ENCODE measurements at places on chromosomes 12 and 14.

GRCh38 chr14:22561661-22562579 is 27.1 kb downstream of the DAD1 start:
- no peak for DNase-seq

DNA sequence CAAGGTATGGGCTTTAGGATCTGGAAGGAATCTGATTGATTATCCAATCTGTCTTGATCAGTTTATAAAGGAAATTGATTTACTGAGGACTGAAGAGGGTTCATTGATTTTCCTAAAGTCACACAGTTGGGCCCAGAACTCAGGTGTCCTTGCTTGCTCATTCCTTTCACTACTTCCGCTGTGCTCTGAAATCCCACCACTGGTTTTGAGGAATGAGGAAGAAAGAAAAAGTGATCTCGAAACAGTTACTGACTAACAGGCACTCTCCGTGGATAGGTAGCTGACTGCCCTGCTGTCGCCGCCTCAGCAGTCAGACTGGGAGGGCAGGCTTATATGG is at the start of gene FITM1:
TSS of gene FITM1 (plus strand) at position 280 of the 337 bp plus-strand sequence. CDS start 905 bp downstream, outside the sequence.
- no peak for DNase-seq

DNA sequence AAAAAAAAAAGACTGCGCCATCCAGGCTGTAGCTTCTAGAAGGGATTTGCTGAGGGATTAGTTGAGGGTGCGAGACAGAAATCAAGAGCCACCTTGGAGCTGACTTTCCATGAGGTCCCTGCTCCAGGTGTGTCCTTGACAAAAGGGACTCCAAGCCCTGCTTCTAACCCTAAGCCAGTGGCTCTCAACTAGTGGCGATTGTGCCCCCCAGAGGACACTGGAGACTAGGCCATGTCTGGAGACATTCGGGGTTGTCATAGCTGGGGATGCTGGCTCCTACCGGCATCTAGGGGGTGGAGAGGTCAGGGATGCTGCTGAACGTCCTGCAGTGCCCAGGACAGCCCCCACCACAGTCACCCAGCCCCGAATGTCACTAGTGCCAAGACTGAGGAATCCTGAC is 40.6 kb downstream of the SPRING1 start:
- DNase-seq: no peak

- DNase-seq: no peak
These were observed at the start of gene DYRK4 for GRCh38 chr12:4562034-4562657. TSS of gene DYRK4 (plus strand) at chr12:4562208. CDS start at chr12:4562246, 38 bp downstream.

- DNase-seq: no peak
These were observed 21.1 kb downstream of the PLXNC1 start for GRCh38 chr12:94169495-94169894.

GRCh38 chr14:72332871-72333270 is 400.6 kb downstream of the RGS6 start:
- no peak for DNase-seq

- no peak for DNase-seq
These were observed 41.1 kb upstream of the BCL2L14 start for GRCh38 chr12:12029653-12030052.
